Regular cardiac myocyte (primary cell): ENCODE measurements at places on chromosomes 6 and 20. TPM values are rescaled to one million over a fixed set of nuclear protein-coding genes. Genes with fewer than 3 reads are reported as not detected.

Gene COL9A3
- under 0.01 and 0.19 TPM in 2 replicates for total RNA-seq

Gene LPA
- under 0.01 TPM in 1 of 2 replicates, not detected in the other for total RNA-seq

Gene EDN3
- not detected in 2 replicates for total RNA-seq

Gene MLN
- not detected in 2 replicates for total RNA-seq

Gene ZNFX1
- total RNA-seq, result 39.3 and 40.3 TPM in 2 replicates

Gene SAMD5
- total RNA-seq, result under 0.01 TPM in 2 replicates
